ENCODE measurements at places on chromosomes 3 and 15.

DNA sequence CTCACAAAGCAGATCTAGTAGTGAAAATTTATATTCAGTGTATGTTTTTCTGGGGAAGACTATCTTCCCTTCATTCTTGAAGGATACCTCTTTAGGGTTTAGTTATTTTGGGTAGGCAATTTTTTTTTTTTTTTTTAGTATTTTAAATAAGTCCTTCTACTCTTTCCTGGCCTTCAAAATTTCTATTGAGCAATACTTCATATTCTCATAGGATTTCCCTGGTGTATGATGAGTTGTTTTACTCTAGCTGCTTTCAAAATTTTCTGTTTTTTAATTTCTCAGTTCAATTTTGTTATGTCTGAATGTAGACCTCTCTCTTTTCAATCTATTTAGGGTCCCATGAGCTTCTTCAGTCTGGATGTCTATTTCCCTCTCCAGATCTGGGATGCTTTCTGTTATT lies 74.3 kb upstream of the PLSCR4 start:
- no peak for DNase-seq

DNA sequence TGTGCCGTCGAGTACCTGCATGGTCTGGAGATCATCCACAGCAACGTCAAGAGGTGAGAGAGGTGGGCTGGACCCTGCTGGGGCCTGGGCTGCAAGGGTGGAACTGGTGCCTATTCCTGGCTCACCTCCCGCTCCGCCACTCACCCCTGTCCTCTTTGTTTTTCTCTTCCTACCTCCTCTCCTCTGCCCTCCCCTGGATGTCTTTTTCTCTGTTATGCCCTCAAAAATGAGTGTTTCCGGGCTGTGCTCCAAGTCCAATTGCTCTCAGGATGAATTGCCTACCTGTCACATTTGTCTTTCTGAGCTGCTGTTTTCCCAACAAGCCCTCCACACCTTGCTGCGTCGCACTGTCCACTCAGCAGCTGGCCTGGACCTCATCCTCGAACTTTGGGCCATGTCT lies 28.5 kb upstream of the TATDN2 start:
- DNase-seq = no peak

GRCh38 chr15:70271422-70272088 lies 173.8 kb upstream of the TLE3 start:
- DNase-seq = peak; percentile 99

DNA sequence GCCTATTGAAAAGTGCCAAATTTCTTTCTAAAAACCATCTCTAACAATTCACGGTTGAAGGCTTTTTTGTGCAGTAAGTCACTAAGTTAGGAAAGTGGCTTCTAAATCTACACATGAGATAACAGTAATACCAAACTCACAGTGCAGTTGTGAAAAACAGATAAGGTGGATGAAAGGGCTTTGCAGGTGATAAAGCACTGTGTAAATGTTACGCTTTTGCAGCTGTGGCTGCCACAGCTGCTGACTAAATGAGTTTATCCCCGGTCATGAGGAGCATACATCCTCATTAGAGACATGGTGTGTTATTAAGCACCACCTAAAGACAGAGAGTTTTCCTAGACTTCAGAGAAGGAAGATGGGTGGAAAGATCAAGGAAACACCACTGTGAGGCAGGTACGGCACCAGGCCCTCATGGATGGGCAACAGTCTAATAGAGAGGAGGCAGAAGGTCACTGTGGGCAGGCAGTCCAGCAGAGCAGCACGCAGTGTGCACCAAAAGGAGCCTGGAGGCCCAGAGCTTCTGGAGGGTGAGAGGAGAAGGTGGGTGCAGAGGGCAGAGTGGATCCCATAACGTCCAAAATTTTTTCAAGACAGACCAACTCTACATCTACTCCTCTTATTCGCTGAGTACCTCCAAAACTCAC lies 68.5 kb downstream of the FMN1 start:
- no peak for DNase-seq

DNA sequence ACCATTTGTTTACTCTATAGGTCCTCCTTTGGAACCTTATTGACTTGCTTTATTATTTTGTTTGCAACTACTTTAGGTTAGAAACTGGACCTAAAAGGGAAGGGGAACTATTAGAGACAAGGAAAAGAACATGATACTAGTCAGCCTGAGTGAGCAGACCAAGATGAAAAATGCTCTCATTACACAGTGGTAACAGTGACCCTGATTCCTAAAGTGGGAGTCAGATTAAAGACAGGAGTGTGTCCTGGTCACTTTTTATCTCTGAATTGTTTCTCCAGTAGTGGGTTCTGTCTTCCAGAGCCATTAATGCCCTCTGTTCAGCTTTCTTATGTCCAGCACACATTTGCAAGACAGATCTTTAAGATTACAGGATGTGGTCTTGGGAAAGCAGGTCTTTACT lies 124.1 kb downstream of the TMEM108 start:
- DNase-seq = no peak

Measured in GM23248 (cell line).